ENCODE measurements at places on chromosomes 6 and 20.

GRCh38 chr6:75855052-75855451 lies 106.0 kb downstream of the MYO6 start:
- DNase-seq = peak; percentile 9

DNA sequence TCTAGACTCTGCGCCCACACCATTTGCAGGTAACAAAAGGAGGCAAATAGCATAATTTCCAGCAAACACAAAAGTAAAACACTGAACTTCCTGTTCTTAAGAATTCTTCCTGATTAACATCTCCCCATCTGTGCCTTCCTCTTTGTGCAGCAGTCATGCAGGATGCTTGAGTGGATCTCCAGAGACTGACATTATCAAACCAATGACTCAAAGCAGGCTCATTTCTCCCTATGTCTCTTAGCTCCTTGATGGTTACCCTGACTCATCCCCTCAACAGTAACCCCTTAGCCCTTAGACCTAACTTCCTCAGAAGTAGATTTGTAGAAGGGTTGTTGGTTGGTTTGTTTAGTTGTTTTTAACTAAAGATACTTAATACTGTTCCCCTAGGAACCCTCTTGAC lies 137.0 kb upstream of the RIN2 start:
- no peak for DNase-seq

GRCh38 chr20:31684153-31685015 lies 38.3 kb downstream of the BCL2L1 start:
- DNase-seq = no peak

- DNase-seq = no peak
Observed at GRCh38 chr6:19024737-19025136, 637.6 kb downstream of the RNF144B start.

GRCh38 chr6:90533615-90534336 lies 53.1 kb downstream of the MAP3K7 start:
- DNase-seq = no peak

- DNase-seq = no peak
Observed at GRCh38 chr20:11338496-11339306, 579.0 kb upstream of the BTBD3 start.

DNA sequence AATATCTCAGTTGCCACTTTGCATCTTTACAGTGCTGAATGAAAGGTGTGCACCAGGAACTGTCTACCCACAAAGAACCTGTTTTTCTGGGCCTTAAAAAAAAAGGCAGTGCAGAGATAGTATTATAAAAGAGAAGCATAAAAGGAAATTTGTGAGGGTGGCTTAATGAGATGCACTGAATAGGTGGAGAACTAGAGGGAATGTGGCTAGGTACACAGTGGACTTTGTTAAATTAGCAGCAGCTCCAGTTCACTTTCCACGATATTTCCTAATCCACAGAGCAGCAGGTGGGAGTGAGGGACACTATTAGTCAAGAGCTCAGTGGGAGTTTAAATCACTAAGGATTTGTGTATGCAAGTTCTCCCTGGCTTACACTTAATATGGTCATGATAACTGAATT lies 38.8 kb downstream of the MAP7 start:
- DNase-seq = no peak

DNA sequence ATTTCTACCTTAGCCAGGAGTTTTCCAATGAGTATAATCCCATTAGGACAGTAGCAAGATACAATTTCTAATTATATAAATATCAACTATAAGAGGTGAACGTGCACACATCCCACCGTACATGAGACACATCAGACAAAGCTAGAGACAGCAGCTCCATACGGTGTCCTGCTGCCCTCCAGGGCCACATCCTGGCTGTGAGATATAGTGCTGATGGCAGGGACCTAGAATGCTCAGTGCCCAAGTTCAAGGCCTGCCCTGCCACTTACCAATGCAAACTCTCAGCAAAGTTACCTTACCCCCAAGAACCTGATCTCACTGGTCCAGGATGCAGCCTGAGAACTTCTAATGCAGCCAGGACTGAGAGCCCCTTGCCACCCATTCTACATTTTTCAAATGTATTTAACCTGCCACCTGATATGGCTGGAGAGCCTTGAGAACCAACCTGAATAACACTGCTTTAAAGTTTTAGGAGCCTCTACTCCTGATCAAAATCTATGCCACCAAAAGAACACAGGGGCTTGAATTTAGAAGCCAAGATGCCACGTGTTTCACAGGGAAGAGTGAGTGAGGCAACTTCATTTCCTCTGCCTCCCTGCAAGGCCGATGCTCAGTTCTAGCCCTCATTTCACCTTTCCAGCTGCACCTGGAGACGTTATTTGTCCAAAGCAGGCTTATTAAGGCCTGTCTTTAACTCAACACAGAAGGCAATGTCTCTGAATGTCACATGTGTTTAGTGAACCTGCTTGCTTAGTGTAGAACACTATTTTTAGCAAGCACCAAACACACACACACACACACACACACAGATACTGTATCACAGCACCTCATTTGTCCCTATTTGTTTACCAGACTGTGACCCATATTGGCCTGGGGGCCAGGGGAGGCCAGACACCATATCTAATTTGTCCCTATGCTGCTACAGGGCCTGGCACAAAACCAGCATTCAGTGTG lies 6.1 kb downstream of the NFATC2 start:
- DNase-seq = no peak

- no peak for DNase-seq
Observed at GRCh38 chr6:34031625-34032383, 114.1 kb downstream of the GRM4 start.

DNA sequence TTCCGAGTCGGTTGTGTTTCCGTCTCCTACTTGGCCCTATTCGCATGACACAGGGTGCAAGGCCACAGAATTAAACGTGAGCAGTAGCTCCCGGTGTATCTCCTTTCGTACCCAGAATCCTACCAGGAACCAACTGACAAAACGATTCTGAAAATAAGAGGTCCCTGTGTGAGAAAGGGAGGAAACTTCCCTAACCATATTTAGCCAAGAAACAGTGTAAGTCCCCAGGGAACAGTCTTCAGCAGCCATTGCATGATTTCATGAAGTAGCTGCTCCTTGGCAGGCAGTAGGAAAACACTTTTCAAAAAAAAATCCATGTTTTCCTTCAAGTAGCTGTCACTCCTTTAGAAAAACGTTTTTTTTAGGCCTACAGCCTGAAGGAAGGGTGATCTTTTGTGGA lies 46.9 kb downstream of the PDE10A start:
- no peak for DNase-seq

- DNase-seq = no peak
Observed at GRCh38 chr6:50289366-50289765, 239.6 kb upstream of the DEFB112 start.

- no peak for DNase-seq
Observed at GRCh38 chr6:100613656-100614055, 148.9 kb upstream of the SIM1 start.

DNA sequence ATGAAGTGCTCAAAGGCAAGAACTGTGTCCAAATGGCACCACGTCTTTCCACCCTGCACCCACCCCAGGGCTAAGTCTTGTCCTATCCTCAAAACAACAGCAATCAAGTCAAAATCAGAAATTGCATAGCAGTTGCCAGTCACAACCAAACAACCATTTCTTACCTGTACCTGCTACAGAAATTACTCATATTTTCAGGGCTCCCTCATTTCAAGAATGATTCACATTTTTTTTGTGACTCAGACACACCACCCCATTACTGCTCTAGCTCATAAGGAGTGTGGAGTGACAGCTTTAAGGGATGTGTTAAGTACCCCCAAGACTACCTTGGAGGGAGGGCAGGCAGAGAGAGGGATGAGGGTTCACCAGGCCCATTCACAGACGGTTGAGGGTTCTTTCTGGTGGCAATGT lies 111.7 kb downstream of the TRERF1 start:
- peak; percentile 16 for DNase-seq

Data from stimulated activated CD4-positive, alpha-beta T cell treated with anti-CD3 and anti-CD28 coated beads, Interleukin-1b, Interleukin-23, amount 100 ng/mL, for 24 hours (primary cell).